NCI-H187 (cell line): ENCODE measurements at places on chromosomes 13 and 19.
A peak's percentile ranks its signal among the peaks of the same experiment; 100 is the strongest.

GRCh38 chr19:33005440-33005839 lies 33.4 kb downstream of the FAAP24 start:
- DNase-seq, result no peak

DNA sequence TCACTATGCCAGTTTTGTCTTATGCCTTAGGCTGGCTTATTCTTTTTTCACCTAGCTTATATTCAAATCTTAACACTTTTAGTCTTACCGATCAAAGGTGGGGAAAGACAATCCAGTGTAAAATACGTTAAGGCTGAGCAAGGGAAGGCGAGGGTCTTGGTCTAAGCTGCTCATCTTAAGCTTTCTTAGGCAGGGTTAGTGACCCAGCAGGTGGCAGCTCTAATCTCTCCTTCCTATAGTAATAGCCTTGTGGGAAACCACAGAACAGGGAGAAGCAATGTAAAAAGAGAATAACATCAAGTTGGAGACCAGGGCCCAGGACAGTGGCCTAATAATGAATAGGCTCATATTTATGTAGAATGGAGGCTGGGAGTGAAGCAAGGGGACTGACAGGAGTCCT lies 45.9 kb downstream of the COG3 start:
- DNase-seq, result no peak

DNA sequence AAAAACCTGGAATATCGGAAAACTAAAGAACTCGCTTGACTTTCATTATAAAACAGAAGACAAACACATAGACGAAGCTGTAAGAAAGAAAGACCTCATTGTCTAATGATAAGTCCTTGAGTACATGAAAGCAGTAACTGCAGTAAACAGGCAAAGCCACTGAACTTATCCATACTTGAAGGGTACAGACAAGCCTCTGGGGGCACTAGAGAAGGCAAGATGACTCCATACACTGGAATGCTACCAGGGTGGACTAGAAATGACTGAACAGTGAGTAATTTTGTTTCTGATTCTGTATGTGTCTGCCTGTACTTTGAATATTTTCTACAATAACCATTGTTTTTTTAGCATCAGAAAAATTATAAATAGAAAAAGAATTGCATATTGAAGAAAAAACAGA lies 507.9 kb downstream of the UQCRFS1 start:
- no peak for DNase-seq

- no peak for DNase-seq
Measured at GRCh38 chr13:67408798-67409197, 178.7 kb upstream of the PCDH9 start.

- DNase-seq, result no peak
Measured at GRCh38 chr19:18639706-18640243, 2.9 kb downstream of the KLHL26 start.

DNA sequence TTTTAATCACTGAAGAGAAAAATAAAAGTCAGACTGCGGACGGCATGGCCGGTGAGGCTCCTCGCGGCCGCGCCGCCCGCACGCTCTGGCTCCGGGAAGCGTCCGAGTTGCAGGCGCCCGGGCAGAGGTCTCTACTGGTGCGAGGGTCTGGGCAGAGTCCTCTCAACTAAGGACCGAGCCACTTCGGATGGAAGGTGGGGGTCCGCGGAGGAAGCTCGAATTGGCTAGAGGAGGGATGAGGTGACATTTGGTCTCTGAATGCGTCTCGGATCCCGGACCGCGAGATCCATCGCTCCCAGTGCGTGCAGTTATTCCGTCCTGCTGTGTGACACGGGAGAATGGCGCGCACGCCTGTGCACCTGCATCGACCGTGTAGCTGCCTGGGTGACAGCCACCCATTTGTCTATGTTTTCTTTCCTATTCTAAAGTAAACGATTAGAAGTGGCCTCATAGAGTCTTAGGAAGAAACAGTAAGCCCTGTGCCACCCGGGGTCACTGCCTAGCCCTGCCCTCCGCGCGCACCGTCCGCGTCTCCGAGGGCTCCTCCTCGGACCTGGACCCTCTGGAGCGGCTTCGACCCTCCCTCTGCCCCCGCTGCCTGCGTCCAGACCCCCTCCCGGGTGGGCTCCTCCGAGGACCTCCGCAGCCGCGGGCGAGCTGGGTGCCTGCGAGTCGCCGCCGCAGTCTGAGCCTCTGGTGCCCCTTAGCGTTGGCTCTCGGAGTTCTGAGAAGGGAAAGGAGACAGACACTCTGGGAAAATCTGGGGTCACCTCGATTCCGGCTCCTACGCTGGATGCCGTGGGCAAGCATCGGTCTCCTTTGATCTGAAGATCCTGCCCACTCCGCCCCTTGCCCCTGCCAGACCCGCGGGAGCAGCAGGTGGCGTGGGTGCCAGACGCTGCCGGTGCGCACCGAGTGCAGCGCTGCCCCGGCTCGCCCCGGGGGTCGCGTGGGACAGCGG lies 347.4 kb downstream of the LIG4 start:
- peak; percentile 93 for DNase-seq

- DNase-seq, result no peak
Measured at GRCh38 chr19:46915386-46915785, 54.6 kb downstream of the ARHGAP35 start.

- no peak for DNase-seq
Measured at GRCh38 chr19:15563325-15563794, 51.7 kb upstream of the CYP4F8 start.

GRCh38 chr19:51084505-51084904 lies 1.8 kb upstream of the KLK14 start:
- DNase-seq, result no peak

DNA sequence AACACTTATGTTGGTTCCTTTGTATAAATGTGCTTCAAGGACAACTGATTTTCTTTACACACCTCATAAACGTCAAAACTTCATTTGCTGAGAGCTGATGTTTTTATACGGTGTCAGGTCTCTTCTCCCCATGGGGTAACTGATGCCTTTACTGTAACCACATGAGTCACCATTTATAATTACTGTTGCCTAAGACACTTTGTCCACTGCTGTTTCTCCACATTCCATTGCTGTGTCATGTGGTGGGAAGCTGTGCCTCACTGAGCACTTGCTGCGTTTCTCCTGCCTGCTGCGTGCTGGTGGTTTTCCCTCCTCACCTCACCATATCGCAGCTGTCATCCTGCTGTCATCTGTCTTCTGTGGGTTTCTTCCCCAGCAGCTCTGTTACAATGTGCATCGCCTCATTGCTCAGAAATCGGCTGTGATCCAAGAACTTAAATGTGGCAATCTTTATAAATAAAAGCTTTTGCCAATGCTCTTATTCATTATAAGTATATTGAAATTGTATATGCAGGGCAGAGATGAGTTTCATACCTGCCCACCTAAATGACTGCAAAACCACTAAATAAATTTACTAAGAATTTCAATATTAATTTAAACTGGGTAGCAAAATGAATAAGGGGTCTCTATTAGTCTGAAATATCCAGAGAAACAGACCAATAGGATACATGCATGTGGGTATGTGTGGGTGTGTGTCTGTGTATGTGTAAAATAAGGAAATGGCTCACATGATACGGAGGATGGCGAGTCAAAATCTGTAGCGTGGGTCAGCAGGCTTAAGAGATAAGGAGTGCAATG lies 547.0 kb upstream of the SLITRK5 start:
- DNase-seq, result no peak

DNA sequence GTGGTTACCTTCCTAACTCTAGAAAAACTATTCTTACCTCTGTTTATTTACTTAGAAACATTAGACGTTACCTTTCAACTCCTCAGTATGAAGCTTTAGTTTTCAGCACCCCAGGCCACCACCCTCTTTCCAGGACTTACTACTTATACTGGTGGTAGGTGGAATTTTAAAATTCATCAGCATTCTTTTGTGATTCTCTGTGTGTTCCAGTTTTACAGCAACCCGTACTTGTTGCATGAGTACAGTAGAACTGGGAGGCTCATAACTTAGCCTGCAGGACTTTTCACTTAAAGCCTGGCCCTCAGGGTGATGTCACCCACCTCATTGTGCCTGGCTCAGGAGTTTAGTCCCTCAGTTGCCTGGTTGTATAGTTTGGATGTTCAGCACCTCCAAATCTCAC lies 49.4 kb upstream of the ALOX5AP start:
- no peak for DNase-seq

DNA sequence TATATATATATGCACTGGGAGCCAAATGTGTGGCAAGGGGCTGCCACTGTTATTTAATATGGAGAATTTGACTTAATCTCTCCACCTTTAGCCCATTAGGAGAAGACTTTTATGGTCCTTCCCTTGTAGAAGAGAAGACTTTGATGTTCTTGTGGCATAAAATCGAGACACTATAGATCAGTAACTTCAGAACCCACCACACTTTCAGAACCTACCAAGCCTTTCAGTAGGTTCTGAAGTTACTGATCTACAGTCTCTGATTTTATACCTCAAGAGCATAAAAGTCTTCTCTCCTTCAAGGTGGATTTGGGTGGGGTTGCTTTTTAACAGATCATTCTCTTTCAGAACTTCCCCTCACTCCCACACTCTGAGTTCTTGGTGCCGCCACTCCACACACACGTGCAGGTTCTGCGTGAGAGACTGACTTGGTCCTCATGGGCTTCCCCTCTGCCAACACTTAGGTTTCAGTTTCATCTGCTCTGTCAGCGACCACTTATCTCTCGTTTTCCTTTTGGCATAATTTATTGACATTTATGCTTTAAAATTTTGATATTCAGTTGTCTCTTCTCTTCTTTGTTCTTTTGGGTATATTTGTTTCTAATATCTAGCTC lies 213.4 kb upstream of the PCDH17 start:
- no peak for DNase-seq

DNA sequence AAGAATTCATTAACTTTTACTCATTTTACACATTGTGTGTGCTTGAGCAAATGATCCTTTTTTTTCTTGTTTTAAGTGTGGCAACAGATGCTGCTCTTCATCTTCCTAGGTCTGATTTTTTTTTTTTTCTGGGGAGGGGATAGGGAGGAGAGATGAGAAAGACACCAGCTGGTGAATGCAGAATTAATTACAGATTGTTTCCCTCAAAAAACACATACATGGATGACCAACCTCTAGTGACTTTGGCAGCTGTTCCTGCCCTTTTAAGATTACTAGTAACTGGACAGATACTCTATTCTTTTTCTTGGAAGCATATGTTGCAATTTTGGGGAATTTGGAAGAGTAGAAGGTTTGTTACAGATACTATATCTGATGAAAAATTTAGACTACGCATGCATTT lies 103.6 kb upstream of the MYO16 start:
- no peak for DNase-seq

DNA sequence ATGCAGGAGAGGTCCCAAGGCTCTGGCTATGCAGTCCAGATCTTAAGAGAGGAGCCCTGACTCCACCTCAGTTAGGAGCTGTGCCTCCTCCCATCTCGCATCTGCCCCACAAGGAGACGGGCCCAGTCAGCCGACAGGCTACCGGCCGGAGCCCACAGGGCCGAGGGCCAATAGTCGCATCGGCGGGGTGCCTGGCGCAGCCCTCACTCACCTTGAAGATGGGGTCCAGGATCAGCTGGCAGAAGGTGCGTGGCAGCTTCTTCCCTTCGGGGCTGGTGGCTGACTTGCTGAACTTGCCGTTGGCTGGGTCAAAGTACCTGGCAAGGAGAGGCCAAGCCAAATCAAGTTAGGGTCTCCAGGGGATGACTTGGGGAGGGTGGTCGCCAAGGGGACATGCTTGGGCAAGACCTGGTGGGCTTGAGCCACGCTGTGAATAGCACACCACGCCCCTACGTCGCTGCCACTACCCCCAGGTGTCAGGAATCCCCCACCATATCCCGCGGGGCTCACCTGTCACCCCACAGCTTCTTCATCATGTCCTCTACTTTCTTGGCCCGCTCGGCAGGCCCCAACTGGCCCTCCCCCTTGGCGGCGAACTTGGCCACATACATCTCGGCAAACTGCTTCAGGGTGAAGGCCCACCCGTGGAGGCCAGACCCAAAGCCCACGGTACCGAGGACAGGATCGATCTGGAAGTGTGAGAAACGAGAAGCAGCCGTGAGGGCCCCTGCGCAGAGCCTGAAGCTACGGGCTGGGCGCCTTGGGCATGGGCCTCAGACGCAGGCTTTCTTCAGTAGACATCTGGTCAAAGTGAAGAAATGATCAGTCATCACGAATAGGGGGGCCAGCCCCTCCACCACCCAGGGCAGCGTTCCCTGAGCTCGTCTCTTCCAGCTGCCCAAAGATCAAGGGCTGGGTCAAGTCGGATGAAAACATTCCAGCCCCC lies 3.3 kb downstream of the EEF2 start:
- DNase-seq, result no peak

DNA sequence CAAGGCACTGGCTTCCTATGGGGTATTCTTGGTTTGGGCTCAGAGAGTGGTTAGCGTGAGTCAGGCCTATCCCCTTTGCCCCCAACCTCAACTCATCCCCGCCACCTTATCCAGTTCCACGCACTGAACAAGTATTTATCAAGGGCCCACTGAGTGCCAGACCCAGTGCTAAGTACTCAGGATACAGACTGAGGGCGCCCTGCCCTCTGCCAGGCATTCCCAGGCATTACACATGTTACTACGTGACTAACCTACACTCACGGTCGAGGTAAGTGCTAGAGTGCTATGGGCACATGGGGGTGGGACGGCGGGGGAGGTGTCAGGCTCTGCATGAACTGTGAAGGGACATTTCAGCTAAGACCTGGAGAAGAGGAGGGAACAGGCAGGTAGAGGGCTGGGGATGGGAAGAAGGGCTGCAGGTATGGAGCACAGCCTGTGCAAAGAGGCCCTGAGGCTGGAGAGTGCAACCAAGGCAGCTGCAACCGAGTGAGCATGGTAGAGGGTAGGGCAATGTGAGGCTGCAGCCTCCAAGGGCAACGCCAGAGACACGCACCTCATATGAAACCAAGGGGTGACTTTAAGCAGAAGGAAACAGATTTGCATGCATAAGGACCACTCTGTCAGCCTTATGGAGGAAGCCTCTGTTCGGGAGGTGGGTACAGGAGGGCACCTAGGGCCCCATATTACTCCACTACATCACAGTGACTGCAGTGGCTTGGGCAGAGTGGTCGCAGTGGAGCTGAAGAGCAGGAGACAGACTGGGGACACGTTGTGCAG lies 22.5 kb downstream of the DHRS12 start:
- no peak for DNase-seq

GRCh38 chr13:62931853-62932252 lies 1516.2 kb upstream of the PCDH20 start:
- DNase-seq, result no peak

- no peak for DNase-seq
Measured at GRCh38 chr13:98390086-98390715, 186.7 kb downstream of the STK24 start.

DNA sequence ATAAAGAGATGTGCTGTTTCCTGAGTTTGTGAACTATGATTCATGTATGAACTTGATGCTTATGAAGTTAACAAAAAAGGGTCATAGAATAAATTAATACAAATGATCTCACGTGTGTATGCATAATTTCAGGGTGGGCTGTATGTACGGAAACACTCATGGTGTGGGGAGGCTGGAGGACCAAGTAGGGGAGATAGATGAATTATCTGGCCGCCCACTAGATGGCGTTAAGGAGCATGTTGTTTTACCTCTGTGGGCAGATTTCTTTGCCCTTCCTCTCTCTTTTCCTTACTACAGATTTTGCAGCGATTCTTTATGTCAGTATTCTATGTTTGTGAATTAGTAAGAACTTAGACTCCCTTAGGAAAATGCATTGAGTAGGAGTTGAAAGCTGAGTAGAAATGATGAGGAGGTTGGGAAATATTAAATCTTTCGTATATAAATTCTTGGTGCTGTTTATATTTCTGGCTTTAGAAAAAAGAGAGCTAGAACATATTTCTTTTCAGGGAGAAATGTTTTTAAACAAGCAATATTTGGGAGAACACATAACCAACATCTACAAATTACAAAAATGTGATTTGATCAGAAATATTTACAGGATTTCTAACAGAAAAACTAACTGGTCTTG lies 47.4 kb upstream of the TMTC4 start:
- peak; percentile 61 for DNase-seq
